Activated CD8-positive, alpha-beta memory T cell treated with anti-CD3 and anti-CD28 coated beads, Interleukin-2, amount 50 U/mL, for 4 hours (primary cell): ENCODE measurements at places on chromosomes 5 and 9.

- no peak for DNase-seq
Observed at GRCh38 chr5:169667896-169668674, 31.0 kb downstream of the DOCK2 start.

DNA sequence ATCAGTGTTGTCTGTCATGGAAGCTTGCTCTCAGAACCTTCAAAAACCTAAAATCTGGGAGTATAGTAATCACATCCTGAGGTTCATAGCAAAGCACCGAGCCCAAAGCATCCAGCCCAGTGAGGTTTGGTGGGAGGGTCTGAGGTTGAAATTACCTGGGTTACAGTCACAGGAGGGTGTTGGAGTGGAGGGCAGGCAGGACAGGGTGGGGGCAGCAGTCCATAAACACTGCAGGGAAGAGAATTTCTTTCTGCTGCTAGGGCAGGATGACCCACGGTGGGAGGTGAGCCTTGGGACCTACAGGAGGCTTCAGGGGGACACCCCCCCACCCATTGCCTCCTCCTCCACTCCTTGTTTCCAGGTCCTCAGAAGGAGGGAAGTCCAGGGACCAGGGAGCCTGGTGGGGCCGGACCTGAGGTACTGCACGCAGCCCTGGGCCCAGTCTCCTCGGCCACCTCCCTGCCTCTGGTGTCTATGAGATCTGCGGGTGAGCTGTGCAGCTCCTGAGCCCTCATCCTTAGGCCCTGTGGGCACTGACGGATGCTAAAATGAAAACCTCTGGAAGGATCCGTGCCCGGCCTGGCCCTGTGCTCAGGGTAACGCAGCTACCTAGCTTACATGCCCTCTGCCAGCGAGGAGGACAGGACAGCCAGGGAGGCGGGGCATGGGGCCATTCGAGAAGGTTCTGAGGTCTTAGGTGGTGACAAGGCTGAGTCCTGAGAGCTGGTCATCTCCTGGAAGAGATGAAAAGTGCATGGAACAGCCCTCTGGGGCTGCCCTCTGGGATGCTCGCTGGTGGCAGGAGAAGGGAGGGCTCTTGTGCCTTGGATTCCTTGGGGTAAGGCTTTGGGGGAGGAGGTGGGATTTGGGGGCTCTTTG lies 1.8 kb upstream of the ADCY2 start:
- DNase-seq: no peak

DNA sequence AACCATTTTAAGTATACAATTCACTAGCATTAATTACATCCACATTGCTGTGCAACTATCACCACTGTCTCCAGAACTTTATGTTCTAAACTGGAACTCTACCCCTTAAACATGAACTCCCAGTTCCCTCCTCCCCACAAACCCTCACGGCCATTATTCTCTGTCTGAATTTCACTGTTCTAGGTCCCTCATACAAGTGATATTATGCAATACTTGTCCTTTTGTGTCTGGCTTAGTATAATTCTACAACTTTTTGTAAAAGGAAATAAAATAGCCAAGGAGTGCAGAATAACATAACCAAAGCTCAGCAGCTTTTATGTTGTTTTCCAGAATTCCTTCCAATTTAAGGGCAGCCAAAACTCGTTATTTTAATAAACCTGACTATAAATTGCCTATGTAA lies 53.2 kb downstream of the NAA35 start:
- no peak for DNase-seq

DNA sequence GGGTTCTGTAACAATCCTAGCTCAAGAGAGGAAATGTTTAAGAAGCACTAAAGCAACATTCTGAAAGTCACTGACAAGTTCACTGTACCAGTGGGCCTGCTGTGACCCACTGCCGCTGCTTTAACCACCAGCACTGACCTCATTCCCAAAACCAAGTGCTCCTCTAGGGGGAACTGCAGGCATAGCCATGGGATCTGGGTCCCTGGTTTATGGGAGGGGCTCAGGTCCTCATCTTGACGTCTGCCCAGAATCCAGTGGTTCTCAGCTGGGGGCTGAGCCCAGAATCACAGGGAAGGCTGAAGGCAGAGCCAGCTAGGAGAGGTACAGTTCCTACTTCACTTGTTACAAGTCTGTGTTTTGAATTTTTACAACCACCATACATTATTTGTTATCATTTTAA lies 36.1 kb upstream of the SLC2A8 start:
- no peak for DNase-seq

- no peak for DNase-seq
Observed at GRCh38 chr9:23309800-23310199, 516.2 kb downstream of the ELAVL2 start.

GRCh38 chr5:139701056-139701741 lies 53.0 kb downstream of the CXXC5 start:
- DNase-seq: no peak

- no peak for DNase-seq
Observed at GRCh38 chr5:10366310-10367272, 13.1 kb downstream of the MARCHF6 start.

GRCh38 chr9:18149471-18150011 lies 324.4 kb upstream of the ADAMTSL1 start:
- no peak for DNase-seq
